Spinal cord (tissue), 10 donors: ENCODE measurements at places on chromosomes 5 and 9. TPM values are rescaled to one million over a fixed set of nuclear protein-coding genes. Genes with fewer than 3 reads are reported as not detected.

IL33 gene
- total RNA-seq = 34.7 TPM

GRCh38 chr5:63085561-63085960 lies 506.9 kb downstream of the LRRC70 start:
- no peaks in the 10 kb centered on the region for H3K4me1 ChIP-seq
- no peak overlapping the region for H3K4me3 ChIP-seq
- H3K27ac ChIP-seq = peak overlapping the region; percentile 70
- no peaks in the 10 kb centered on the region for H3K36me3 ChIP-seq

DNA sequence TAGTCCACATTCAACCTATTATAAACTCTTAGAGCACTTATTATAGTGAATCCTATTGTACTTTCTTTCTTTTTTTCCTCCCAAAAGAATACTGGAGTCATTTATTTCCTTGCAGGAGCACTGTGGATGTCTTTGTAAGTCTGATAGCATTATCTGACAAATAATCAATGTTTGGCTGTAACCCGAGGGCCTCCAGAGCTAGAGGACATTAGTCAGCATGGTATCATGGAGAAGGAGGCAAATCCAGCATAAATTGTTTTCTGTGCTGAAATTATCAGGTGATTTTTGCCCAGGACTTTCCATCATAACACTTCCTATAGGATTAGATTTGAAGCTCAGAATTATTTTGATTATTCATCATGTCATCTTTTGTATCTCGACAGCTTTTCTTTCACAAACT lies 551.0 kb downstream of the ZNF608 start:
- no peaks in the 10 kb centered on the region for H3K27me3 ChIP-seq
- H3K4me3 ChIP-seq = no peak overlapping the region
- H3K36me3 ChIP-seq = no peaks in the 10 kb centered on the region
- DNase-seq = no peak
- no peaks in the 10 kb centered on the region for H3K4me1 ChIP-seq

DNA sequence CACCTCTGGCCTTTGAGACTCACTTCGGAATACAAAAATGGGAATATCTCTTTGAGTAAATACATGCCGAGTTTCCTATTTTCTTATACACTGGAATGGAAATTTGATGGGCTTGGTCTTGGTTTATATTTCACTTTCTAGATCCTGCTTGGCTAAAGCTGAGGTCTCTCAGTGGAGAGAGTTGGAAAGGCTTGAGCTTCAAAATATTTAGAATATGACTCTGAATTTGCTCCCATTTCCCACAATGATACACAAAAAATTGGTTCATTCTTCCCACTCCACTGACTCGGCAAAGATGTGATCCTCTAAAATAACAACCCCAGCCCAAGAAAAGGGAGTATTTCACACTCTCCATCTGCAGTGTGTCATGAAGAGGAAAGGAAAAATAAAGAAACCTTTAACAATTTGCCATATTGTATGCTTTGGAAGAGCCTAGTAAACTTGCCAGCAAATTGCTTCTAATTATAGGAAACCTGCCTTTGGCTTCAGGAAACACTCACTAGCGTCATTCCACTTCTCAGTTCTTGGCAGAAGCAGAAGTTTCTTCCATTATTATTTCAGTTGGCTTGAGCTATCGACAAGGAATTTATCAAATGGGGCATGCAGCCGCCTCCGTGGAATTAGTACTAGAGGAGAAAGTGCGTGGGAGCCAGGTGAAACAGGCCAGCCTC lies 302.9 kb downstream of the NSG2 start:
- no peak overlapping the region for H3K4me3 ChIP-seq
- H3K27me3 ChIP-seq = no peaks in the 10 kb centered on the region
- H3K4me1 ChIP-seq = no peaks in the 10 kb centered on the region
- H3K27ac ChIP-seq = no peak overlapping the region

GRCh38 chr5:135526924-135527323 lies 8.8 kb downstream of the NEUROG1 start:
- no peaks in the 10 kb centered on the region for H3K36me3 ChIP-seq
- H3K4me1 ChIP-seq = no peaks in the 10 kb centered on the region
- DNase-seq = no peak
- no peak overlapping the region for H3K27ac ChIP-seq
- H3K4me3 ChIP-seq = no peak overlapping the region

DNA sequence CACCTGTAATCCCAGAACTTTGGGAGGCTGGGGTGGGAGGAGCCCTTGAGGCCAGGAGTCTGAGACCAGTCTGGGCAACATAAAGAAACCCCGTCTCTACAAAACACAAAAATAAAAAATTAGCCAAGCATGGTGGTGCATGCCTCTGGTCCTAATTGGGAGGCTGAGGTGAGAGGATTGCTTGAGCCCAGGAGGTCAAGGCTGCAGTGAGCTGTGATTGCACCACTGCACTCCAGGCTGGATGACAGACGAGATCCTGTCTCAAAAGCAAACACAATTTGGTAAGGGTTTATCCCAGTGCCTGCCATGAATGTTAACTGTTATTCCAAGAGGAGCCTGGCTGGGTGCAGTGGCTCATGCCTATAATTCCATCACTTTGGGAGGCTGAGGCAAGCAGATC lies 71.1 kb downstream of the LHX2 start:
- no peak overlapping the region for H3K4me3 ChIP-seq
- H3K36me3 ChIP-seq = no peaks in the 10 kb centered on the region
- peaks cover 5% of the 10 kb centered on the region for H3K4me1 ChIP-seq
- DNase-seq = no peak

SPATA6L gene
- total RNA-seq = 7.9 TPM

NSMF gene
- 29.7 TPM for total RNA-seq

DNA sequence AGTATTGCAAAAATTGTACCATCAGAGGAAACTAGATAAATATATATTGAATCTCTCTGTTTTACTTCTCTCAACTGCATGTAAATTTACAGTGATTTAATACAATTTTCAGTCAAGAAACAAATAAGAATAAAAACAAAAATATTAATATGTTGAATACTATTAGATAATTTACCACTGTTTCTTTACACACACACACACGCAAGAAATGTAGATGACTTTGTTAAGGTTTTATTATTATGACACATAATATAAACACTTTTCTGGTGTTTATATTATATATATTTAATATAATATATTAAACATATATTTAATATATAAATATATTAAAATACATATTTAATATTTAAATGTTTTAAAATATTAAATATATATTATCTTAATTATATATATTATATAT lies 814.3 kb upstream of the CDH10 start:
- H3K27me3 ChIP-seq = no peaks in the 10 kb centered on the region
- H3K4me3 ChIP-seq = no peak overlapping the region
- no peaks in the 10 kb centered on the region for H3K4me1 ChIP-seq
- no peak overlapping the region for H3K27ac ChIP-seq
